ENCODE measurements at places on chromosomes 2 and 18.
A peak's percentile ranks its signal among the peaks of the same experiment; 100 is the strongest.

- DNase-seq: no peak
Measured at GRCh38 chr2:168090366-168091135, 156.8 kb downstream of the STK39 start.

DNA sequence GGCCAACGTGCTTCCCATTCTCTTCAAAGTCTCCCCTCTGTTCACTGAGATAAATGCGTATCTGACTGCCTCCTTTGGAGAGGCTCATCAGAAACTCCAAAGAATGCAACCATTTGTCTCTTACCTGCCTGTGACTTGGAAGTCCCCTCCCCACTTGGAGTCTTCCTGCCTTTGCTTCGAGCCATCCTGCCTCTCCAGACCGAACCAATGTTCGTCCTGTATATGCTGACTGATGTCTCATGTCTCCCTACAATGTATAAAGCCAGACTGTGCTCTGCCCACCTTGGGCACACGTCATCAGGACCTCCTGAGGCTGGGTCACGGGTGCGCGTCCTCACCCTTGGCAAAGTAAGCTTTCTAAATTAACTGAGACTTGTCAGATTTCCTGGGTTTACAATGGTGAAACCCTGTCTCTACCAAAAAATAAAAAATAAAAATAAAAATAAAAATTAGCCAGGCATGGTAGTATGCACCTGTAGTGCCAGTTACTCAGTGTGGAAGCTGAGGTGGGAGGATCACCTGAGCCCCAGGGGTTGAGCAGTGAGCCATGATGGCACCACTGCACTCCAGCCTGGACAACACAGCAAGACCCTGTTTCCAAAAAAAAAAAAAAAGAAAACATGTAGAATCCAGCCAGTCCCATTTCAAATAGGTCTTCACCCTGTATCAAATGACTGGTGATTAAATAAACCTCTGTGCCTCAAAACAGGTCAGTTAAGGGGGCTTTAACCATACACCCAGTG lies 29.0 kb downstream of the HDLBP start:
- DNase-seq: no peak

DNA sequence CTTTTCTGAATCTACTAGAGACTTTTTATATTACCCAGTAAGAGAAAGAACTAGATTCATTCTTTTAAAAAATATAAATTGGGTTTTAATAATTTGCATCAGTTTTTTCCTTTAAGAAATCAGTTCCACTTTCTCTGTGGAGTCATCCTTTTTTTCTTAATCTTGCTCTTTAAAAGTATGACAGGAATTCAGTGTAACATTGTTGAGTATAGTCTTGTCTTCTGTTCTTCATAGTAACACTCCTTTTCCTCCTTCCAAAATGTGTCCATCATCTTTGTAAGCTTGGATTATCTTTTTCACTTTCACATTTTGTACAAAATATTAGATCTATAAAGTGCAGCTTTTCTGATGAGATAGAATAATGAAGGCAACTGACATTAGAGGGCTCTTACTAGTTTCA lies 135.4 kb downstream of the HAUS1 start:
- DNase-seq: no peak

- DNase-seq: peak; percentile 3
Measured at GRCh38 chr18:27685807-27686412, 491.0 kb downstream of the CDH2 start.
